ENCODE measurements at places on chromosomes 13 and 19. TPM values are rescaled to one million over a fixed set of nuclear protein-coding genes. Genes with fewer than 3 reads are reported as not detected.

The ATP8A2 gene
- 77.0 TPM for total RNA-seq

The LRFN3 gene
- total RNA-seq, result 21.2 TPM

The MYADM gene
- total RNA-seq, result 6.7 TPM

The COX6B1 gene
- total RNA-seq, result 199 TPM

The CARM1 gene
- total RNA-seq, result 30.9 TPM

The IGFL1 gene
- not detected for total RNA-seq

The IL11 gene
- total RNA-seq, result 0.23 TPM

The SULT2A1 gene
- not detected for total RNA-seq

The TPTE2 gene
- total RNA-seq, result 0.46 TPM

The ZSCAN5B gene
- not detected for total RNA-seq

The IL12RB1 gene
- 0.69 TPM for total RNA-seq

The METTL21C gene
- 0.69 TPM for total RNA-seq

The GIPR gene
- total RNA-seq, result not detected

The TSSK6 gene
- total RNA-seq, result 1.2 TPM

The URAD gene
- not detected for total RNA-seq

The NCR1 gene
- total RNA-seq, result not detected

The ZNF69 gene
- 22.1 TPM for total RNA-seq

The FAM83E gene
- total RNA-seq, result not detected

The FAM216B gene
- 17.8 TPM for total RNA-seq

The SHD gene
- total RNA-seq, result 10.1 TPM

The HS6ST3 gene
- 50.3 TPM for total RNA-seq

The CACNG7 gene
- 14.1 TPM for total RNA-seq

The TJP3 gene
- total RNA-seq, result 1.2 TPM

The NLRP4 gene
- under 0.01 TPM for total RNA-seq

The ZNF729 gene
- 0.23 TPM for total RNA-seq

The TEX26 gene
- 3.2 TPM for total RNA-seq

The LILRA1 gene
- total RNA-seq, result 0.23 TPM

The TMEM255B gene
- 1.4 TPM for total RNA-seq
